ENCODE measurements at places on chromosomes 1 and 21.

GRCh38 chr1:15684468-15685291 lies 560 bp downstream of the PLEKHM2 start:
- DNase-seq: peak; percentile 39

DNA sequence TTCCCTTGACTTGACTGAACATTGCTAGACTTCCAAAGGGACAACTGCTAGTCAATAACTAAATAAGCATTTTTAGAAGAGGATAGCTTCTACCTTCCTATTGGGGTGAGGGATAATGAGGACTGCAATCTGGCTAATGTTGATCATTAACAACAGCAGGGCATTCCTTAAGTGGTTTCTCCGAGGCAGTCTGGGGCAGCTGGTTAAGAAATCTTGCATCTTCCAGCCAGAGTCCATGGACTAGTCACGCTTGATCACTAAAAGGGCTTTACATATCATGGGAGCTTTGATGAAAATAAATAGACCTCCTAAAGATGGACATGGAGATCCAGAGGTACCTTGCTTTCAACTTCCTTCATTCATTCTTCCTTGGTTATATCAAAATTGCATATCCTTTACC lies 329.4 kb upstream of the ESRRG start:
- no peak for DNase-seq

GRCh38 chr1:22471078-22471477 lies 19.4 kb downstream of the ZBTB40 start:
- DNase-seq: peak; percentile 45

DNA sequence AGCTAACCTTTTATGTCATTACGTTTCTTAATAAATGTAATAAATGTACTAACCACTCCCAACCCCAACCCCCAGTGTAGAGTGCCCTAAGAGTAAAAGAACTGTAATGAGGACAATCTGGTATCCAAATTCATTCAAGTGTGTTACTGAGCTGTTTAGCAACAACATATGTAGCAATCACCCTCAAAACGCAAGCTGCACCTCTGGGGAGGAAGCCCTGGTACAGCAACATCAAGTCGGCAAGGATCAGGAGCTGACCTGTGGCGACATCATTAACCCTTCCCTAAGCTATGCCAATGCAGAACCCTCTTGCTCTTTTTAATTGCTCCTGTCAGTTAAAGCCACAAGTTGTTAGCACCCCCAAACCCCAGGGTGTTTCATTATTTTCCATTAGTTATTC lies 47.1 kb downstream of the STX6 start:
- no peak for DNase-seq

DNA sequence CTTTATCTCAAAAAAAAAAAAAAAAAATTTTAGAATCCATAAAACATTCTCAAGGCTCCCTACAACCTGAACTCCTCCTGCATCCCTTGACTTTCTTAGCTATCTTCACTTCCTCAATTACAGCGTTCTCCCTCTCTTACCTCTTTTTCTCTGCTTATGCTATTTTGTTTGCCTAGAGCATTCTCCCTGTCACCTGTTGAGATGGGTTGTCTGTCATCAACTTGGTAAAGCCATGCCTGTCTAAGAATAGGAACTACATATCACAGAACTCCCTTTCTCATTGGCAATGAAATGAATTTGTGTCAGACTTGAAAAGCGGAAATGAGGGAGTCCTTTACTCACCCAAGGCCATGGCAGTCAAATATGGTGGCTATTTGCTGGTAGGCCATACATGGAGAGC lies 129.6 kb upstream of the CACHD1 start:
- no peak for DNase-seq

- no peak for DNase-seq
Observed at GRCh38 chr1:225498549-225499136, 70.8 kb upstream of the LBR start.

DNA sequence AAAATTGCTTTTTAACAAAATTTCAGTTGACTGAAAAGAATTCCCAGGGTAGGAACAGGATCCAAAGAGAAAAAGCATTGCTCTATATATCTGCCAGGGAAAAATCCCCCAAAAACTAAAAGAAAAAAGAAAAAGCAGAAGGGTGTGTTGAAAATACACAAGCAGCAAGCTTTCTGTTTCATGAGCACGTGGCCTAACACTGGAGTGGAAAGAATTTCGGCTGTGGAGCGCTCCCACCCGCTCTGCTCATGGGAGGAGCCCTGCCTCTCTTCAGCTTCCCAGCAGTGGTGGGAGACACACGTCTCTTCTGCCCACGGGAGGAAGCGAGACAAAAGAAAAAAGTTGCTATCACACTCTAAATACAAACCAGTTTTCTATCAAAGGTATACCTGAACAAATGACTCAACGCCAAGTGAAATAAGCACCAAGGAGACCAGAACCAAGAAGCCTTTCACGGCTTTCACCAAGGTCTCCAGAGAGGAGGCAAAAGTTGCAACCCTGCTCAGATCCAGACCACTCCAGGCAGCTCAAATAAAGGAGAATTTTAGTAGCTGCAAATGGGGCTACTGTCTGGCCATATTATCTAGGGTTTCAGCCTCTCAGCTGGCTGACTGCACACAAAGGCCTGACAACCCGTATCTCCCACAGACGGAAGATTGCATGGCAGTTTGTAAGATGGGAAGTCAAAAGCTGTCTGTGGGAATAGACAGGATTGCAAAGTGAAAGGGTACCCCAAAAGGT lies 29.5 kb upstream of the ZNF496 start:
- peak; percentile 69 for DNase-seq

- no peak for DNase-seq
Observed at GRCh38 chr1:114040273-114041015, 61.2 kb downstream of the OLFML3 start.

DNA sequence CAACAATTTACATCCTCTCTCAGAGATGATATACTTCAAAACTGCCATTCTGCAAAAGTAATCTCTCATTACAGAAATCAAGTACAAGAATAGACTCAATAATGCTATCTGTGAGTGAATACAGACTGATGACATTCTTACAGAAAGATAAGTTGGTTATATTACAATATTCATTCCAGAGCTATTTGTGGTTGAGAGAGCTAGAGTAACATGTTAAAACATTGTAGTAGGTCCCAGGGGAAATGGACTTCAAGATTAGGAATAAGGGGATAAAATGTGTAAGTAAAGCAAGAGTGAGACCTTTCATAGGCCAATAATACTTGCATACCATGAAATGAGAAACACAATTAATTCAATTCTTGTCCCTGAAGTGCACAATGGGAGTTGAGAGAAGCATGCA lies 1.5 kb downstream of the F13B start:
- no peak for DNase-seq

DNA sequence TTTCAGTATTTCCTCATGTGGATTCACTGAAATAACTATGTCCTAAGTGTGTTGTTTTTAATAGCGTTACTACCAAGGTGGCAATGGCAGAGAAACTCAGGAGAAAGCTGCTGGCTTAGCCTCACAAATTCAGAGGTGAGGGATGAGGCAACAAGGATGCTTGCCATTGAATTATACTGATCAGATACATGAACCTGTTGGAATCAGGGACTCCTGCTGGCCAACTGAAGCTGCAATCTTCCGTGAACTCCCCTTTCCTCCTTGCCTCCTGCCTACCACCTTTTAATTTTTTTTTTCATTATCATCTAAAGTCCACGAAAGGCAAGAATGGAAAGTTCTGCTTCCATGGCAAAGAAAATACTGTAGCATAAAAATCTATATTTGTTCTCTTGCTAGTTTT lies 254.7 kb downstream of the NFIA start:
- DNase-seq: peak; percentile 22

DNA sequence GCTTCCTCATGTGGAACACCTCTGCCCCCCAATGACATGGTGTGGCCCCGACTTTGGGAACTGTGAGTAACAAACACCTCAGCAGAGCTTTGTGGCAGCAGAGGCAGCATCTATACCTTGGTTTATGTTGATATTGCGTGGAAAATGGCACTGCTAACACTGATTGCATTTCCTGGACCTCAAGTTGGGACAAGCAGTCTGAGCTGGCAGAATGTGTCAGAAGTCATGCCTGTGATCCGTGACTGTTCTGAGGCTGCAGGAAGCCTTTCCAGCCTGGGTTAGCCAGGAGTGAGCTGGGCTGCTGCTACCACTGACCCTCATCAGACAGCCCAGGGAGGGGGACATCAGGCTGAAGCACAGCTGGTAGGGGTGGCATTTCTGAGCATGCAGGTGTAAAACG lies 268.5 kb downstream of the KCNJ6 start:
- no peak for DNase-seq

DNA sequence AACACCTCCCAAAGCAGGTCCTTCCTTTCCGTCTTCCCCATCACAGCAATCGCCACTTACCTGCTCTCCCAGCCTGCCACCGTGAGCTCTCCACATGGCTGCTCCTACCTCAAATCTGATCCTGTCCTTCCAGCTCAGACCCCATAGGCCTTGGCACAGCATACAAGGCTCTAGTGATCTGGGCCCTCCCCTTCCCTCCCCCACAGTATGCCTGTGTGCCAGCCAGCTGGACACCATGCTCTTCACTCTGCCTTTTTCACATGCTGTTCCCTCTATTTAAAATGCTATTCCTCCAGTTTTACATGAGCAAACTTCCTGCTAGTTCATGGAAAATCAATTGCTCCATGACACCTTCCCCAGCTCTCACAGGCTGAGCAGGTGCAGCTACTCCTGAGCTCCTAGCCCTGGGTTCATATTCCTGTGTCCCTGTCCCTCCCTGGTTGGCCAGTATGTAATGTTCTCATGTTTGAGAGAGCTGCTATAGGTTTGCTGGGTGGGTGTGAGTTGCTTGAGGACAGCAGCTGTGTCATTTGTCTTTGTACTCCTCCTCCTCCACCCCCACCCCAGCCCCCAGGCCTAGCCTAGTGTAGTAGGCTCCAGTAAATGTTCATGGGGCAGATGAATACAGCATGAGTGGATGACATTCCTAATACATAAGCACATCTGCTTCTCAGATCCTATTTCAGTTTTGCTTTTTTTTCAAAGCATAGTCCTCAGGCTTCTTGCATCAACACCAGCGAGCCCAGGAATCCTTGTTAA lies 6.3 kb upstream of the TNNT2 start:
- DNase-seq: peak; percentile 22

DNA sequence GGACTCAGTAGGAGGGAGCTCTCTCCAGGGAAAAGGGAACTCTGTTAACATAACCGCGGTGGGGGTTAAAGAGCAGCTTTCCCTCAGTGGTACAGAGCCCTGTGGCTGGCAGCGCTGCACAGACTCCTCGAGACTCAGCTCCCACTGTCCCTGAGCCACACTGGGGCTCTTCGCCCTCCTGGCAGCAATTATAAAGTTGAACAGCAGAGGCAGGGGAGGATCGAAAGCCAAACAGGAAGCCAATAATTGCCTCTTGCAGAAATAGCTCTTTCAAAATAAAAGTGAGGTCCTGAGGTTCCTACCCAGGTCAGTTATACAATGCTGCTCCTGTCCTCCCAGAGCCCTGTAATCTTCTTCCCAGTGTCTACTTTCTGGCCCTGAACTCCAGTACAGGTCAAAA lies 77.0 kb downstream of the FAM78B start:
- DNase-seq: no peak

GRCh38 chr1:39859859-39860812 lies 23.2 kb downstream of the TRIT1 start:
- DNase-seq: no peak

DNA sequence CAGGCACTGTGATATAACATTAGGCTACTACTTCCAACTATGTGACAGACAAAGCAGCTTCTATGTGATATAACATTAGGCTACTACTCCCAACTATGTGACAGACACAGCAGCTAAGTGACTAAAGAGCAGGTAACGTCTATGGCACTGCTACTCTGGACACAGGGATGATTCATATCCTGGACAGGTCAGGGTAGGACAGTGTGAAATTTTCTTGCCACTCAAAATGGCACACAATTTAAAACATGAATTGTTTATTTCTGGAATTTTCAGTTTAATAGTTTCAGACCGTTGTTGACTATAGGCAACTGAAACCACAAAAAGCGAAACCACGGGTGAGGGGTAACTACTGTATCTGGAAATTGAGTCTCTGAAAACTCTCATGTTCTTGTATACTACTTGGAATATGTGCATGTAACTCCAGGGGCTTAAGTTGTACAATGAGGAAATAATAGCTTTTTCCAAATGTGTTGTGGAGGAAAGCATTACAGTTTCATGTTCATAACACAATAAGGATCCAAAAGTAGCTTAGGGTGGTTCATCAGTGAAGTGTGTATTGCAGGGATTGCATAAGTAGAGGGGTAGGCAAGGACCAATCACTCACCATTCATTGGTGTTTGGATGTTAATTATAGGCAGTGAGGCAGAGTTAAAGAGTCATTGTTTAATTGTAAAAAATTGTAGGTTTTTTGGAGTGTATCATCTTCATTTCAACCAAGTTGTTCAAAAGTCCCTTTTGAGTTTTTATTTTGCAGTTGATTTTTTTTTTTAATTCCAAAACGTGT lies 5.3 kb downstream of the DTL start:
- DNase-seq: no peak

GRCh38 chr1:29607236-29607635 lies 370.9 kb downstream of the PTPRU start:
- DNase-seq: no peak
